ENCODE measurements at places on chromosomes 2 and 18.

- DNase-seq: no peak
Measured at GRCh38 chr2:105388971-105389381, 9.9 kb downstream of the FHL2 start.

GRCh38 chr2:96866586-96866985 is 3.3 kb downstream of the SEMA4C start:
- no peak for DNase-seq

DNA sequence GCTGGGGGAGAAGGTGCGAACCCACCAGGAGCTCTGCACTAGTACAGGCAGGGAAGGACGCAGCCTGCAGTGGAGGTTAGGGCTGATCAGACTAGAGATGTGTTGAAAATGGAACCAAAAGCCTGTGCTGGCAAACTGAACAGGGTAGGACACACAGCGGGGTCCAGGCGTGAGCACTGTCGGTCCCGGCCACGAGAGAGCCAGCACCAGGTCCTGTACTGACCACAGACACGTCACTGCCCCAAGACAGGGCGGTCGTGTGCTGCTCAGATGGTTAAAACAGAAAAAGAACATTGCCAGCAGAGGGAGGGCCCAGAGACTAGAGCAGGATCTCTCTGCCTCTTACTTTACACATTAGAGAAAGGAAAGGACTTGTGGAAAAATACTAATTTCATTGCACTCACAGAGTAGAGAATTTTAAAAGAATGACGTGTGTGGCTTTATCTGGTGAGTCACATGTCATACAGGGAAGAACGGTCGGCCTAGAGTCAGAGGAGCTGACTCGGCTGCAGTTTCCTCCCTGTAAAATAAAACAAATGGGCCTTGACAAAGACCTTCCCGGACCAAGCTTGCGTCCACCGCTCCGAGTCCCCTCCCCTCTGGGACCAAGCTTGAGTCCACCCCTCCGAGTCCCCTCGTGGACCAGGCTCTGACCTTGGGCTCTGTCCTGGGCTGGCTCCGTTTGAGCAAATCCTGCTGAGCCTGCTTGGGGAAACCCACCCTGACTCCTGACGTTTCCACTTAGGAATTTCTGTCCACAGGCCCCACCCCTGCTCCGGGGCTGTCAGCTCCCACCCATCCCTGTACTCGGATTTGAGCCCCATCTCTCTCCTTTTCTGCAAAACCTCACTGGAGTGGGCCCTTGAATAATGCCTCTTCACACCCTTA is 16.7 kb upstream of the ADI1 start:
- no peak for DNase-seq

- DNase-seq: no peak
Measured at GRCh38 chr2:181484851-181485637, 27.9 kb downstream of the ITGA4 start.

DNA sequence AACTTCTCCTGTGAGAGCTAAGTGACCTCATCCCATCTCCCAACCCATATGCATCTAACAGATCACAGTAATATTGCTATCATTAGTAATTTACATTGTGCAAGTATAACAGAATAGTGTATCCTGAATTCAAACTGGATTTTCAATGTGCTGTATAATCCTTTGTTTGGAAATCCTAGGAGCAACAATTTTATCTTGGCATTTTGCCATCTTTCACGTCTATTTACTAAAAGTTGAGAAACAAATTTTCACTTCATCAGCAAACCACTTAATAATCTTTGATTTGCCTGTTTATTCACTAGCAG is 3.8 kb downstream of the HNRNPLL start:
- no peak for DNase-seq

GRCh38 chr18:6069539-6069938 is 174.2 kb upstream of the TMEM200C start:
- DNase-seq: no peak

GRCh38 chr2:80120866-80121265 is 183.7 kb downstream of the LRRTM1 start:
- DNase-seq: no peak

- no peak for DNase-seq
Measured at GRCh38 chr2:165058476-165059265, 103.3 kb upstream of the SLC38A11 start.

DNA sequence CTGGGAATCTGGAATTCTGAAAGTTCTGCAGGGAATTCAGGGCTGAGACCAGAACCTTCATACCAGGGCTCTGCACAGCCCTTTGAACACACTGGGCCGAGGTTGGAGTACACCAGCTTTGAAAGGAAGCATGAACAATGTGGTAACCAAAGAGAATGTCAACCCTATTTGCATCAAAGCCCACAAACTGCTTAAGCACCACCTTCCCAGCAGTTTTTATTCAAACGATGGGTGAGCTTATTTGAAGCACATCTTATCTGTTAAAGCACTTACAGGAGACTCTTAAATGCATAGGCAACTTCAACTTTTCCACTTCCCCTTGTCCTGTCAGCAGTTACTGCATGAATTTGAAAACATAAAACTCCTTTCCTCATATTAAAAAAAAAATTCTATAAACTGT is 96.6 kb downstream of the TXNL1 start:
- DNase-seq: no peak

DNA sequence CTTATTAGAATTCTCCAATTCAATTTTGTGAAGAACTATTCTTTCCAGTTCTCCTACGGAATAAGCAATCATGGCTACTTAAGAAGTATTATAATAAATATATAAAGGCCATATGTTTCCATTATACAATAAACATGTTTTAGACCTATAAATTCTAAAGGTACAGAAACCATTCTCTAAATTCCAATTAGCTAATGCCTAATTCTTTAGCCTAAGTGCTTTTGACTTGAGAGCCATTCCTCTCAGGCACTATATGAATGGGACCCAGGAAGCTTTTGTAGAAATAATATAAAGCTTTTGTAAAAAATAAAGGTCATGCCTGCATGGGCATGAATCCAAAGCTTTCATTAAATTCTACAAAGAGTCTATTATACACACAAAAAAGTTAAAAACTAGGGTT is 161.0 kb upstream of the UNC80 start:
- DNase-seq: no peak

DNA sequence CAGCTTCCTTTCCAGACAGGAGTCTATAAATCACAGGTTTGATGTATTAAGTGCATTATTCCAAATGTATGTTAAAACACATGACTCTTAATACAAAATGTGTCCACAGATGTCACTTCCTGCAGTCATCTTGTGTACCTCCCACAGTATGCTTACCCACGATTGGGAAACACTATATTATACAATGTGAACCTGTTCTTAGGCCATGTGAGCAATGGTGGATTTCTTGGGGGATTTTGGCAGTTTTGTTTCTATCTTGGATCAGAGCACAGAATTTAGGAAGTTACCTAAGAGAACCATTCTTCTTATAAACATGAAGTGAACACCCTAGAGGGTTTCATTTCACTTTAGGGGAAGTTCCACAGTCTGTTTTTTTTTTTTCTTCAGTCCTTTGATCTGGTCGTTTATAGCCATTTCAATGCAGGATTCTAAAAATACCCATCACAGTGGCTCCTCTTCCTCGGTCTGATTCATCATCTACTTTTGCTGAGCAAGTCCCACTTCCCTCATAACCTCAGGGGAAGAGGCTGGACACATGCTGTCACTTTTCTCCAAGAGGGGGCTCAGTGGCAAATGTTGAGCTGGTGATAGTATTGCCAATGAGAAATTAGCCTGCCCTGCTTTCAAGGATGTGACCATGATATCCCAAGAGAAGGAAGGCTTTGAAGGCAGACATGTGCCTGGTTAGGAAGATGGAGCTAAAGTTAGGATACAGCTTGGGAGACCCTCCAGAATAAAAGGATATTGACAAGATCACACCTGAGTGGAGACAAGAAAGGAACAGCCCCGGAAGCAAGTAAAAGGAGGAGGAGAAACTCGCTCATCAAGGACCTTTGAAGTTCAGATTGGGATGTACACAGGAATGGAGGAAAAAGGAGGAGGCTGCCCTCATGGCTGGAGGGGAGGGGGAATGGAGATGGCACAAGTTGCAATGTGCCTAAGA is 22.6 kb downstream of the PLEK start:
- DNase-seq: no peak

DNA sequence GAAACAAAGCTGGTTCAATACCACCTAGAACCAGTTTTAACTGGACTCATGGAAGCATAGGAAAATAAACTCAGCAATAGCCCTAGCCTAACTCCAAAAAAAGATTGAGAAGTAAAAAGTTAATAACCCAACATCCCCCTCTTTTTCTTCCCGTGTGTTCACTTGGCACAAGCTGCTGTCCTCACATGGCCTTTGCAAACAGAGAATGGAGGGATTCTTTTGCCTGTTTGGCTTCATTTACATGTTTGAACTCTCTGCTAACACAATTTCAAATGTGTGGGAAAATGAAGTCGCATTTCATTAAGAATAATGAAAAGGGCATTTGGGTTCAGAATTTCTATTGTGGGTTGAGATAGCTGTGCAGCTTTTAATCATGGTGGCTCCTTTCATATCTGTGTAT is 589.2 kb upstream of the LRRTM1 start:
- no peak for DNase-seq

- no peak for DNase-seq
Measured at GRCh38 chr2:48397846-48398245, 132.1 kb upstream of the STON1 start.

DNA sequence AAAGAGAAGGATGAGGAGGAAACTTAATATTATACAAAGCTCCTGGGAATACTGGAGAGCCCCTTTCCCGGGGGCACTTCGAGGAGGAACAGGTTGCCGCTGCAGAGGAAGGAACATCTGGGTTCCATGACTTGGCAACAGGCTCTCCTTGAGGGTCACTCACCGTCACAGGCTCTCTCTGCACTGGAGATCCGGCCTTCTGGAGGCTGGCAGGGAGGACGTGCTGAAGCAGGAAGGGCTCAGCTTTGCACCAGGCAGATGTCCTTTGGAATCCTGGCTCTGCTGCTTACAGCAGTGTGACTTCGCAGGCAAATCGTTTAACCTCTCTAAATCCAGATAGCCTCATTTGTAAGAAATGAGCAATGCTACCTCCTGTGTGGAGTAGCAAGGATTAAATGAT is 2.9 kb upstream of the DPYSL5 start:
- DNase-seq: no peak

DNA sequence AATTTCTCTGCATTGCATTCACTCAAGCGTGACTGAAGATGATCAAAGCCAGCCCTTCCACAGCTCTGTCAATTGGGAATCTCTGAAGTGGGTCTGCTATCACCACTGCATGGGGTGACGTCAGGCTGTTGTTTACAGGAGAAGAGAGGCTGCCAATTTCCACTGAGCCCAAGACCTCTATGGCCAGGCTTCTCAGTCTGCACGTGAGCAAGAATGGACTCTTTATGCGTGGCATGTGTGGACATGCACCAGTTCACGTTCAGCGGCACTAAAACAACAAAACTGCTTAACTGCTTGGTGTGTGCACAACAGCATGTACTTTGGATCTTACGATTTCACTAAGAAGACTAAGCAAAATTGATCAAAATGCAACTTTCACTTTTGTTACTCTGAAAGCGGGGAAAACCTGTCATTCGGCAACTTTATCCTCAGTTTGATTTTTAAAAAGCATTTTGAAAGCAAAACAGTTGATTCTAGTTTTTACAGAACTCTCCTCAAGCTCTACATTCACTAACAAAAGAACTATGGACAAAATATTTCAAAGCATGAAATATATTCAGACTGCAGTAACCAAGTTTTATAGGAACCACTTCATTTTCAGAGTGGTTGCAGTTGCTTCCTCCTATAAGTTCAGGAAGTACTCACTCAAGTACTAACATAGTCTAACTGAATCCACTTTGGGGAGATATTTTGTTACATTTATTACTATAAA is 77.0 kb upstream of the SERTAD2 start:
- DNase-seq: no peak

DNA sequence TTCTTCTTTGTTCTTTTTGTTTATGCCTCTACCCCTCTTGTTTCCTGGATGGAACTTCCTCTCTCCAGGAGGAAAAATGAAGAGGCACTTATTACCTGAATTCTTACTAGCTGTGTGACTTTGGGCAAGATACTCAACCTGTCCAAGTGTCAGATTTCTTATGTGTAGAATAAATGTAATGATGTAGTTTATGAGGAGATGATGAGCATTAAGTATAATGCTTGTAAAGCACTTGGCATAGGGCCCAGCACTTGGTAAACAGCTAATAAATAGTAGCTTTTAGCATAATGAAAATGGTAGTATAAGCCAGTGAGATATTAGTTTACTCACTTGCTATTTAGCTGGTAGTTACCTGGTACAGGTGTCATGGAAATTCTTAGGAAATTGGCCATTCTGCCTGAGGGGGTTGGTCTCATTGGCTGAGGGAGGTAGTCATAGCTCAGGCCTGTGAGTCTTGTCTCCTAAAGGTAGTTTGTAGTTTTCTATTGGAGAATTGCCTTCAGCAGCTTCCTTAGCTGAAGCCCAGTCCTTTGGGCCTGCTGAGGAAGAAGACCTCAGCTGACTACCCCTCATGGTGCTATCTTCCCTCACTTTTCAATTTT is 133.4 kb upstream of the NABP1 start:
- no peak for DNase-seq

DNA sequence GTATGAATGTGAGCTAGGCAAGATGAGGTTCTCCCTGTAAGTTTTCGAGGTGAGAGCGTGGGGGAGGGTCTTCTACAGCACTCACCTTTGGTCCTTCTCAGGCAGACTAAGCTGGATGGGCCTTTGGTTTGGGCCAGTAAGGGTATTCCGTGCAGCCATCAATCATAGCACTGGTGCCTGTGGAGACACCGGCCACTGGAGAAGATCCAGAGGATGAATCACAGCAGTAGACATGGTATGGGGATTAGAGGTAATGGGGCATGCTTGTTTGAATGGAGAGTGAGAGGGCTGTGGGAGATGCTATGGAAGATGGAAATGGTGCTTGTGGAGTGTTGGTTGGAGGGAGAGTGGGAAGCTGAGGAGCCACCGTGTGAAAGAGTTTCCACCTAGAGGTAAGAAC is 16.1 kb downstream of the MAPRE3 start:
- no peak for DNase-seq

GRCh38 chr2:7256377-7256776 is 339.2 kb downstream of the RNF144A start:
- DNase-seq: no peak

DNA sequence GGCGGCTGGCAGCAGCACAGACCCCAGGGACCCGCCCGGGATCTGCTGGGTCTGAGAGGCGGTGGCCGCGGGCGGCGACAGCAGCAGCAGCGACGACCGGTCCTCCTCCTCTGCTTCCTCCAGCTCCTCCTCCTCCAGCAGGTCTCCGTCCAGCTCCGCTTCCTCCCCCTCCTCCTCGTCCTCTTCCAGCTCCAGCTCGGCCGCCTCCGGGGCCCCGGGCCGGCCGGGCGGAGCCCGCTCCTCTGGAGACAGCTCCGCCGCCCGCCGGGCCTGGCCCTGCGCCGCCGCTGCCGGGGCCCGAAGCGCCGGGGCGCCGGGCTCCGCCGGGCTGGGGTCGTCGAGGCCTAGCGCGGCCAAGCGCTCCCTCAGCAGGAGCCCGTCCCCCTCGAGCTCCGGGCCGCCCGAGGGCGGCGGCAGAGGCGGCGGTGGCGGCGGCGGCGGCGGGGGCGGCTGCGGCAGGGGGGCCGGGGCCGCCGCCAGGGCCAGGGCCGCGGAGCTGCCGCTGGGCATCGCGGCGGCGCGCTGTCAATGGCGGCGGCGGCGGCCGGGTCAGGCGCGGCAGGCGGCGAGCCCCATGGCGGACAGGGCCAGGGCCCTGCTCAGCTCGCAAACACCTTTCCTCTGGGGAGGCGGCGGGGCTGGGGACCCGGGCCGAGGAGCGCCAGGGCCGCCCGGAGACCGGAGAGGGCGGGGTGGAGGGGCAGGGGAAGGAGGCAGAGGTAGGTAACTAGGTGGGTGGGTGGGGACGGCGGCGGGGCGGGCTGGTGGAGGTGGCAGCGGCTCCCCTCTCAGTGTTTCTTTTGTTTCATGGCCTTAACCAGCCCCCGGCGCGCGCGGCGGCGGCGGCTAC is 445 bp downstream of the MEX3C start:
- DNase-seq: peak; percentile 26

GRCh38 chr18:23992089-23992940 is 22.2 kb upstream of the TTC39C start:
- DNase-seq: no peak

All from GM12892 (cell line).